ENCODE measurements at places on chromosomes 11 and 22.
A peak's percentile ranks its signal among the peaks of the same experiment; 100 is the strongest.

DNA sequence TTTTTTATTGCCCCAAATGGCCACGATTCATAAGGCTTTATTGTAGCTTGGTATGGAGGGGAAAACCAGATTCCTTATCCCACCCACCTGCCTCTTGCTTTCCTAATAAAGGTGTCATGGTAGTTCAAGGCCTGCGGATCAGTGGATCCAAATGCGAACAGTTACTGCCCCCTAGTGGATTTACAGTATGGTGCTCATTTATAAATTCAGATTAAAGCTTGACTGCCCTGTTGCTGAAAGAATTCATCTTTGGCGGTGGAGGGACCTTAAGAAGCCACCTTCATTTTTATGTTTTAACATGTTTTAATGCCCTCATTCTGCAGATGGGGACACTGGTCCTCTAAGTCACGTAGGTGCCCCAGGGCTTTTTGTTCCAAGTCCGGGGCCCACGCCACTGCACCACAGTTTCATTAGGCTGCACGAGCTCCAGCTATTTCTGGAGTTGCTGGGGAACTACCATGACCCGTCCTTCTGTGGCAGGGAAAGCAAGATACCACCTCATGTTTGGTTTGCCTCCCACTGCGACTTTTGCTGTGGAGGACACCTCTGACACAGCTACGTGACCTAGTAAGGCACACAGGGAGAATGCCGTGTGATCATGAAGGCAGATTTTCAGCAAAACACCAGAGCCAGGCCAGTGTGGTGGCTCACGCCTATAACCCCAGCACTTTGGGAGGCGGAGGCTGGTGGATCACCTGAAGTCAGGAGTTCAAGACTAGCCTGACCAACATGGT lies 15.6 kb upstream of the INCENP start:
- no peak for DNase-seq

DNA sequence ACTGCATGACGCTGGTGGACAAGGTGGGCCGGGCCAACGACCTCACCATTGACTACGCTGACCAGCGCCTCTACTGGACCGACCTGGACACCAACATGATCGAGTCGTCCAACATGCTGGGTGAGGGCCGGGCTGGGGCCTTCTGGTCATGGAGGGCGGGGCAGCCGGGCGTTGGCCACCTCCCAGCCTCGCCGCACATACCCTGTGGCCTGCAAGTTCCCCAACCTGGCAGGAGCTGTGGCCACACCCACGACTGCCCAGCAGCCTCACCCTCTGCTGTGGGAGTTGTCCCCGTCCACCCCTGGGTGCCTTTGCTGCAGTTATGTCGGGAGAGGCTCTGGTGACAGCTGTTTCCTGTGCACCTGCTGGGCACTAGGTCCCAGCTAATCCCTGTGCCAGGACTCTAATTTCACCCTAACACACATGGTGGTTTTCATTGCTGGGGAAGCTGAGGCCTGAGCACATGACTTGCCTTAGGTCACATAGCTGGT lies 49.0 kb upstream of the PPP6R3 start:
- no peak for DNase-seq

- no peak for DNase-seq
These were observed 12.5 kb upstream of the MUC6 start for GRCh38 chr11:1049071-1049405.

GRCh38 chr11:62832336-62833234 lies at the start of gene TEX54:
TEX54 (minus strand) TSS chr11:62832841.
- DNase-seq = no peak

DNA sequence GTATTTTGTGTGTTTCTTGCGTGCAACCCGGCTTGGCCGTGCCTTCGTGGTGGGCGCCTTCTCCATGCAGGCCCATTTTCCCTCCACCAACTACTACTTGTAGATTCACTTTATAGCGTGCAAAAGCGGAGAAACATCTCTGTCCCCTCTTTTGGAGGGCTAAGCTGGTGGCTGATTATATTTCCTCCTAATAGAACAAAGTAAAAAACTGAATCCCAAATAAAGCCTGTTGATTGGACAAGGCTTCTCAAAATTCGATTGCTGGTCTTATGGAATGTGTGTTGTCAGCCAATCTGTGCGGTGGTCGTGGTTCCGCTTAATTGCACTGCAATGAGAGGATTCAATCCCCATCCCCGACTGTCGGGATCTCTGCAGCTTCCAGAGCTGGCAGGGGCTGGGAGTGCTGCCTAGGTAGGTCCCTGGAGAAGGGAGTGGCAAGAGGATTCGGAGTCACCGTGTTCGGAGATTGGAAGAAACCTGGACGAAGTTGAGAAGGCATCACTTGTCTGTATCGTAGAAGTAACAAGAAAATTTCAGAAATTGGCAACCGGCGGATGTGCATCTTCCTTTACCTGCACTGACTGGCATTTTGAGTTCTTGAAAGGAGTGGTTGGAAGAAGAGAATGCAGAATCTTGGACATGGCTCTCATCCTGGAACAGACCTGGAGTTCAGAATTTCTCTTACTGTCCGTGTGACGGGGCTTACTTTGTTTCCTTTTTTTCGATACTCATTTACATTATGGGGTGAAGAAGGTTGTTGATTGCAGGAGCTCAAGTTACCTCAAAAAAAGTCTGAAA lies 1.1 kb downstream of the HMGXB4 start:
- DNase-seq = no peak

- DNase-seq = no peak
These were observed 1862.9 kb upstream of the RAG2 start for GRCh38 chr11:38460896-38461295.

GRCh38 chr11:71568704-71569349 lies 3.5 kb downstream of the KRTAP5-10 start:
- no peak for DNase-seq

- no peak for DNase-seq
These were observed 21.3 kb downstream of the PHF21A start for GRCh38 chr11:46099963-46100316.

- DNase-seq = no peak
These were observed 17.4 kb downstream of the TTLL8 start for GRCh38 chr22:50040717-50041116.

GRCh38 chr22:19862619-19863246 lies 8.1 kb upstream of the GNB1L start:
- DNase-seq = no peak

GRCh38 chr22:19579880-19580279 lies 55.7 kb upstream of the CLDN5 start:
- no peak for DNase-seq

- no peak for DNase-seq
These were observed 83.6 kb downstream of the CCDC34 start for GRCh38 chr11:27279460-27279859.

GRCh38 chr11:119207415-119207960 lies 1.3 kb downstream of the CBL start:
- no peak for DNase-seq

DNA sequence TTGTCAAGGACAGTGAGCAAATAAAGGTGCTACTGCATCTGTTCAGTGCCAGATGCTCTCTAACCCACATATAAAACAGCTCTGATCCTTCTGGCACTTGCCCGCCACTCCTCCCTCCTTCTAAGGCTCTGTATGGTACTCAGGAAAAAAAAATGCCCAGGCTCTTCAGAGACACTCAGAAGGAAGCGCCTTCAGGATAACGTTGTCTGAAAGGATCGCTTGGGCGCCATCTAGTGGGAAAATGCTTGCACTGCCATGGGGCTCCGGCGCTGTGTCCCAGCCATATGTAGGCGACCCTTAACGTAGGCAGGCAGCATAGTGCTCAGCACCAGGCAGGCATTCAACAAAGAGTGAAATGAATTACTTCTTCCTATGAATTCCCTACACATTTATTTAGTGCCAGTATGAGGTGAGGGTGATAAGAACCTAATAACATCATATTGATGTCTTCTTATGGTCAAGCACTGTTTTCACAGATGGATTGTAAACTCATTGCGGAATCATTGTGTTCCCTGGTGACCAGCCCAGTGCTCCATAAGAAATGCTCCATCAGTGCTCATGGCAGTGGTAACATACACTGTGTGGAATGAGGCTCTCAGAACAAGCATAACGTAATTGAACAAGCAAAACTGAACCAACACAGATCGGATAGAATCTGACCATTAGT lies 39.6 kb downstream of the PAMR1 start:
- peak; percentile 26 for DNase-seq

All from stimulated activated CD4-positive, alpha-beta T cell treated with anti-CD3 and anti-CD28 coated beads, Interleukin-1b, Interleukin-23, amount 100 ng/mL, for 1 hour (primary cell).